ENCODE measurements at places on chromosomes 2 and 18.

DNA sequence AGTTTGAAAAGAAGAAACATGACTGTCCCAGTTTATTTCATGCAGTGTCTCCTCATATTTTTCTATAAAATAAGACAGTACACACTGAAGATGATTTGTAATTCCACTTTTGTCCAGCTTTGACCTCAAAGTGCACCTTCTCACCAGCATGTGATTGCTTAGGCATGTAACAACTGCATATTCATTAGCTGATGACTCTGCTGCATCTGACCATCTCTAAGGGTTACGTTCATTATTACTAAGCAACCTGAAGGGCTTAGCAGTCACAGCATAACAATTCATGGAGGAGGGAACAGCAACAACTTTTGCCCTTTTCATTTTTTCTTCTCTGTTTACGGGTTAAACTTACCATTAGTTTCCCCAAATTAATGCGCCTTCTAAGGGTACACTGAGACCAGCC lies 330.6 kb upstream of the PIK3C3 start:
- DNase-seq: no peak

GRCh38 chr2:100143286-100143685 lies 896 bp upstream of the AFF3 start:
- DNase-seq: no peak

DNA sequence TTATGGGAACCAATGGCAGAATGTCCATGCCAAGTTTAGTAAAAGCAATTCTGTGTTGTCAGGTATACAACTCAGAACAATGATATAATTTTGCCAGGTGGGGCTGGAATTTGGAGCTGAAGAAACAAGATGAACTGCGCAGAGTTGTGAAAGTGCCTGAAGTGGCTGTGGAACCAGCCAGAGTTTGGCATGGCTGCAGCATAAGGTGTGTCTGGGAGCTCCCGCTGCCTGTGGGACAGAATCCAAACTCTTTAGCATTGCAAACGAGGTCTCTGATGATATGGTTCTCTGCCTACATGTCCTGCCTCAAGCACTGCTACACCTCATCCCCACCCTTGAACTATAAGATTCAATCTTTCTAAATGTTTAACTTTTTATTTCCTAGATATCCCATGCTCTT lies 909.7 kb downstream of the EPHA4 start:
- DNase-seq: no peak

DNA sequence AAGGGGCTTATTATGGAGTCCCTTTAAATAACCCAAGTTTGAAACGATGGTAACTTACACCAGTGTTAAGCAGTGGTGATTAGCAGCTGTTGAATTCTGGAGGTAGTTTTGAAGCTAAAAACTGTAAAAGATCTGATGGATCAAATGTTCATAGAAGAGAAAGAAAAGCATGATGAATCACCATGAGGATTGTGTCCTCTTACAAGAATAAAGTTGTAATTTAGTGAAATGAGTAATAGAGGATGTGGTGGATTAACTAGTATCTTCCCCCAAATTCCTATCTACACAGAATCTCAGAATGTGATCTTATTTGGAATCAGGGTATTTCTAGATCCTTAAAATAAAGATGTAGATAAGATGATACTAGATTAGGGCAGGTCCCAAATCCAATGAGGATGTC lies 1138.2 kb upstream of the TMEFF2 start:
- DNase-seq: no peak

DNA sequence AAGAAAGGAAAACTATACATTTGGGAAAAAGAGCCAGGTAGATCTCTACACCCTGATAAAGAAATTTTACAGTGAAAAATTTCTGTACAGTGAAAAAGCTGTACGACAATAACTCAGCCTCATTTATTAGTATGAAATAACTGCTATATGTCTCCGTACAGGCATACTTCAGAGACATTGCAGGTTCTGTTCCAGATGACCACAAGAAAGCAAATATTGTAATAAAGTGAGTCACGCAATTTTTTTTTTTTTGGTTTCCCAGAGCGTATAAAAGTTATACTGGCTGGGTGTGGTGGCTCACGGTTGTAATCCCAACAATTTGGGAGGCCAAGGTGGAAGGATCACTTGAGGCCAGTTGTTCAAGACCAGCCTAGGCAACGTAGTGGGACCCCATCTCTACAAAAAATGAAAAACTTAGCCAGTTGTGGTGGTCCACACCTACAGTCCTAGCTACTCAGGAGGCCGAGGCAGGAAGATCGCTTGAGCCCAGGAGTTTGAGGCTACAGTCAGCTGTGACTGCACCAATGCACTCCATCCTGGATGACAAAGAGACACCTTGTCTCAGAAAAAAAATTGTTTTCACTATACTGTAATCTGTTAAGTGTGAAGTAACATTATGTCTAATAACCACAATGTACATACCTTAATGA lies 28.2 kb upstream of the AMMECR1L start:
- no peak for DNase-seq

GRCh38 chr18:80157708-80158343 lies 48.8 kb downstream of the ADNP2 start:
- DNase-seq: peak; percentile 60

DNA sequence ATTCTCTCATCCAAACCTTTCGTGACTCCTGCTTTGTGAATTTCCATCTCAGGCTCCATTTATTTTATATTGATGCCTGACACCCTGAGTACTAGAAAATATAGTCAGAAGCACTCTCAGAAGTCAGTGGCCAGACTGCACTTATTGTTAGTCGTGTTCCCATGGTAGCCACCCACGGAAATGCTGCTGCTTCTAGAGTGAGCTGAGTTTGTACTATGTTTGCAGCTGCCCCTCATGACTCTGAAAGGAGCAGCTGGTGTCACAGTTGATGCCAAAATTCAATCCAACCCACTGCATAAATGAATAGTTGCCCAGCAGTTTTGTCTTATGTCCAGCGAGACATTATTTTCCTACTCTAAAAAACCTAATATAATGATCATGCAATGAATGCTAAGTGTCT lies 265.2 kb upstream of the SPHKAP start:
- DNase-seq: no peak

DNA sequence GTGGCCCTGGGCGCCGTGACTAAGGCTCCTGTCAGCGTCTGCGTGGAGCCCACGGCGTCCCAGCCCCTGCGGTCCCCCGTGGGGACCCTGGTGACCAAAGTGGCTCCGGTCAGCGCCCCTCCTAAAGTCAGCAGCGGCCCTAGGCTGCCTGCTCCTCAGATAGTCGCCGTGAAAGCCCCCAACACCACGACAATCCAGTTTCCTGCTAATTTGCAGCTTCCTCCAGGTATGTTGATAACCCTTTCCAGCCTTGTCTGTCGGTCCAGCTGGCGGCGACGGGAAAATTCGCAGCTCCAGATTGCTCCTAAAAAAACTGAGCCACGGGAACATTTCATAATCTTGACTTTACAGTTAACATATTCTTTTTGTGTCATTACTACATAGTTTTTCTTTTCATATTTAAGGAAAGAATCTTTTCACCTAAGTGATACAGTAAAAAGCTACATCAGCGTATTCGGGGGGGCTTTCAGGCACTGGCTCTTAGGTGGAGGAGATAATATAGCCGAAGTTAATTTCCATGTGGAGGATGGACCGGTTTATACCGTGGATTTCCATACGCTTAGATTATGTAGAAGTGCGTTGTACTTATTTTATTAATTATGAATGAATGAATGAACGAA lies 916 bp downstream of the TAF4B start:
- no peak for DNase-seq

DNA sequence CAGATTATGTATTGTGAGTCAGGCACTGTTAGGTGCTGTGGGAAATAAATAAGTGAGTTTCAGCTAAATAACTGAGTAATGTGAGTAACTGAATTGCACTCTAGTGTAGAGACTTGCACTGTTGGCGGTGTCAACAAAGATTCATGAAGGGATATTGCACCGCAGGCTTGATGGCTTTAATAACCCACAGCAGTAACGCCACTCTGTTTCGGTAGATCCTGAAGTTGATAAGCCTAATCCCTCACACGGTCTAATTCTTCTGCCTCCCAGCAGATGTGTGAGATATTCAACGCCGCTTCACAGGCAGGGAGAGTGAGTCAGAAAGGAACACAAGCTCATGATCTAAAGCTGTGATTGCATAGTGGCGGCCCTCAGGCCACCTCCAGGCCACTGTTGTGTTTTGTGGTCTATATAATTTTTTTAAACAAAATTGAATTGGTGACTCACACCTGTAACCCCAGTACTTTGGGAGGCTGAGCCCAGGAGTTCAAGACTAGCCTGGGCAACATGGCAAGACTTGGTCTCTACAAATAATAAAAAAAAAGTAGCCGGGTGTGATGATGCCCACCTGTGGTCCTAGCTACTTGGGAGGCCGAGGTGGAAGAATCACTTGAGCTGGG lies 94.3 kb downstream of the LIPG start:
- no peak for DNase-seq

DNA sequence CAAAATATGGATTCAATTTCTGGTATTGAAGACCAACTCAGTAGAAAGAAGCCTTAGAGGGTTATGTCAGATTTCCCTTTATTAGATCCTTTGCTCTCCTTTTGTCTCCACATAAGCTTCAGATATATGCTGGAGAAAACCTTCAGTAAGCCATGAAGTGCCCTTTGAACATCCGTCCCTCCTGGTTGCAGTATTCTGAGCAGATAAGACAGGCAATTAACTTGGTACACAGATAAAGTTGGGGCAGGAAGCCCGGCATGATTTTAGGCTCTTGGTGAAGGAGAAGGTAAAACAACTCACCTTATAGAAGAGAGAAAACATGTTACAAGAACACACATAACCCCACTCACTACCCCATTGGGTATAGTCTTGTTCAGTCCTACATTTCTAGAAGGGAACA lies 76.4 kb downstream of the SRD5A2 start:
- no peak for DNase-seq

GRCh38 chr2:70785137-70785911 lies 5.1 kb downstream of the FIGLA start:
- DNase-seq: no peak

DNA sequence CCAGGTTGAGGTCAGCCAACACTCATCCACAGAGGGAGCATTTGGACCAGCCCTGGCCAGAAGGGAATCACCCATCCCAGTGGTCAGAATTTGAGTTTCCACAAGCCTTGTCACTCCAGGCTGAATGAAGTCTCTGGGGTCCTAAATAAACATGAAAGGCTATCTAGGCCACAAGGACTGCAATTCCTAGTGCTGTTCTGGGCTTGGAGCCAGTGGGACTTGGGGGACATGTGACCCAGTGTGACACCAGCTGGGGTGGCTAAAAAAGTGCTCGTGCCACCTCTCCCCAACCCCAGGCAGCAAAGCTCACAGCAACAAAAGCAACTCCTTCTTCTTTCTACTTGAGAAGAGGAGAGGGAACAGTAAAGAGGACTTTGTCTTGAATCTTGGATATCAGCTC lies 91.7 kb downstream of the MDH1 start:
- no peak for DNase-seq

GRCh38 chr2:175205523-175205922 lies 24.0 kb upstream of the ATP5MC3 start:
- DNase-seq: no peak

- no peak for DNase-seq
These were observed 61.9 kb downstream of the EIF5B start for GRCh38 chr2:99399063-99399462.

- no peak for DNase-seq
These were observed 334.2 kb upstream of the LRRTM1 start for GRCh38 chr2:80638783-80639182.

DNA sequence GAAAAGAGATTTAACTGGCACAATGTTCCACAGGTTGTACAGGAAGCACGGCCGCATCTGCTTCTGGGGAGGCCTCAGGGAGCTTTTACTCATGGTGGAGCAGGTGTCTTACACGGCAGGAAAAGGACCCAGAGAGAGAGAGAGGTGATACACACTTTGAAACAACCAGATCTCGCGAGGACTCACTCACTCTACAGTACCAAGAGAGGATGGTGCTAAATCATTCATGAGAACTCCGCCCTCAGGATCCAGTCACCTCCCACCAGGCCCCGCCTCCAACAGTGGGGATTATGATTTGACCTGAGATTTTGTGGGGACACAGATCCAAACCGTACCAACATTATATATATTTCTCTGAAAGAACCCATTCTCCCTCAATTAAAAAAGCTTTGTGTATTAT lies 79.7 kb upstream of the DOCK10 start:
- no peak for DNase-seq

GRCh38 chr2:150465703-150466569 lies 21.5 kb downstream of the RND3 start:
- DNase-seq: no peak

DNA sequence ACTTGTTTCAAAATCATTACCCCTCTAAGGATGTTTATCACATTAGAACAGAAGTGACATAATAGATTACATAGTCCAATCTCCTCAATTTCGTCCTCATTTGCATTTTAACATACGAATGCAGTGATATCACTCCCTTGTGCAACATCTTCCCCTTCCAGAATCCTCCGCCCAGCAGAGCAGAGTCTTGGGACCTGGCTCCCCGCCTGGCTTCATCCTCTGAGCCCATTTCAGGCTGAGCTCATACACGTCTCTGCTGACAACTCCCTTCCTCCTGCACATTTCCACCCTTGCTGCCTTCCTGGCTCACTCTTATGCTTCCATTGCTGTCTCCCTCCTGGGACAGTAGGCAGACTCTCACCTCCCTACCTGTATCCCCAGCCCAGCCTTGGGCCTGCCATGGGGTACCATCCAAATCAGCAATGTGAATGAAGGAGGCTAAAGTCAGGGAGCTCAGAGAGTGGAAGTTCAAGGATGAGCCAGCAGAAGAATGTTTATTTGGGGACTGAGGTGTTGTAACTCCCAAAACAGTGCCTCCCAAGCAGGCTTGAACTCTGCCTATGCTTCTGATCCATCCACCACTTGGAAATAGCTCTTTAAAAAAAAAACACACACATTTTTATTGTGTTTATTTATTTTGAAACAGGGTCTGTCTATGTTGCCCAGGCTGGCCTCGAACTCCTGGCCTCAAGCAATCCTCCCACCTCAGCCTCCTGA lies 165.2 kb downstream of the TMEM200C start:
- DNase-seq: no peak

GRCh38 chr2:81050580-81051095 lies 746.1 kb upstream of the LRRTM1 start:
- no peak for DNase-seq

DNA sequence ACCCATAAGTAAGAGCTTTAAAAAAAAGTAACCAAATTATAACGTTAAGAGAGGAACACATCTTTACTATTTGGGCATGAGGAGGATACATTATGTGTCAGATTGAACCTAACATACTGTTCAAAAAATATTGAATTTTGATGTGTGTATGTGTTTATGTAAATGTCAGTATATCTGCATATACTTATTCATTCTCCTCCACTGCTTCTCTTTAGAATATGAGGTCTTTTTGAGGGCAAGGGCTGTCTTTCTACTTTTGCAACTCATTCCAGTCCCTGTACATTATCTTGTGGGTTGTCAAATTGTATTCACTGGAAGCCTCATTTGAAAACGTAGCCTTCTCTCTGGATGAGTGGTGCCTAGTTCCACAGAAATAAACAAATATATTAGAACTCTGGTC lies 509.4 kb upstream of the HNMT start:
- no peak for DNase-seq

DNA sequence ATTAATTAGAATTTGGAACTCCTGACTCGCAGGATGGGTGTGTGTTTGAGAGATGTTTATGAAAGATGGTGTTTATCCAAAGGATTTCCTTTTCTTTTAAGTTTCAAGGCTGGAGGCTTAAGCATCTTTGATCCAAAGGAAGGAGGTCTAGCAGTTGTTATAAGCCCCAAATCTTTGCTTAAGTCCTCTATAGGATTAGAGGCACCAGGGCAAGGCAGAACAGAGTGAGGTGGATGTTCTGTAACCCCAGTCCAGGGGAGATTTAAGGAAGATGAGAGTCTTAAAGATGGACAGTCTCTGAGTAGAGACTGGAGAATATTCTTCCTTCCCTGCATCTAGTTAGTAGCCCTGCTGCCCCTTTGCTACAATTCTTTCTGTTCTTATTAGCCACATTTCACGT lies 17.5 kb downstream of the LBH start:
- no peak for DNase-seq

All from activated CD4-positive, CD25-positive, alpha-beta regulatory T cell treated with anti-CD3 and anti-CD28 coated beads, Interleukin-2, amount 50 U/mL, for 16 hours (primary cell).